A549 treated with Mapracorat at 1 μM for 4 hours (cell line): ENCODE measurements at places on chromosomes 5 and 9. TPM values are rescaled to one million over a fixed set of nuclear protein-coding genes. Genes with fewer than 3 reads are reported as not detected.

Gene SLC34A3
- 0.08 to 0.28 TPM (median 0.09 TPM) in 3 of 5 replicates, not detected in the others for total RNA-seq

Gene SHISAL2B
- total RNA-seq, result not detected in 5 replicates

Gene CD72
- total RNA-seq, result 0.14 to 0.36 TPM (median 0.23 TPM) in 3 of 5 replicates, not detected in the others

Gene SPIN1
- 34.3 to 40.3 TPM (median 39.1 TPM) in 5 replicates for total RNA-seq

Gene CMYA5
- total RNA-seq, result 0.12 to 0.38 TPM (median 0.14 TPM) in 5 replicates

Gene RNF208
- total RNA-seq, result 1.1 to 2.1 TPM (median 1.8 TPM) in 5 replicates

Gene TBCA
- 272 to 312 TPM (median 274 TPM) in 5 replicates for total RNA-seq

Gene PROB1
- total RNA-seq, result 0.15 to 0.29 TPM (median 0.22 TPM) in 5 replicates

Gene FST
- total RNA-seq, result 1.7 to 3.0 TPM (median 2.9 TPM) in 5 replicates

Gene BHMT2
- not detected in 5 replicates for total RNA-seq

Gene MEGF10
- not detected in 5 replicates for total RNA-seq

Gene CTXN3
- total RNA-seq, result not detected in 5 replicates
